GM12891 (cell line): ENCODE measurements at places on chromosomes 16 and 17.
A peak's percentile ranks its signal among the peaks of the same experiment; 100 is the strongest.

GRCh38 chr17:66474258-66474657 is 171.8 kb downstream of the PRKCA start:
- no peak for DNase-seq

- peak; percentile 95 for DNase-seq
Measured at GRCh38 chr16:1408171-1408837, 6.2 kb downstream of the UNKL start.

- no peak for DNase-seq
Measured at GRCh38 chr17:28524476-28525424, 18.6 kb downstream of the FOXN1 start.

GRCh38 chr17:63542942-63543821 is 7.1 kb upstream of the DCAF7 start:
- no peak for DNase-seq

DNA sequence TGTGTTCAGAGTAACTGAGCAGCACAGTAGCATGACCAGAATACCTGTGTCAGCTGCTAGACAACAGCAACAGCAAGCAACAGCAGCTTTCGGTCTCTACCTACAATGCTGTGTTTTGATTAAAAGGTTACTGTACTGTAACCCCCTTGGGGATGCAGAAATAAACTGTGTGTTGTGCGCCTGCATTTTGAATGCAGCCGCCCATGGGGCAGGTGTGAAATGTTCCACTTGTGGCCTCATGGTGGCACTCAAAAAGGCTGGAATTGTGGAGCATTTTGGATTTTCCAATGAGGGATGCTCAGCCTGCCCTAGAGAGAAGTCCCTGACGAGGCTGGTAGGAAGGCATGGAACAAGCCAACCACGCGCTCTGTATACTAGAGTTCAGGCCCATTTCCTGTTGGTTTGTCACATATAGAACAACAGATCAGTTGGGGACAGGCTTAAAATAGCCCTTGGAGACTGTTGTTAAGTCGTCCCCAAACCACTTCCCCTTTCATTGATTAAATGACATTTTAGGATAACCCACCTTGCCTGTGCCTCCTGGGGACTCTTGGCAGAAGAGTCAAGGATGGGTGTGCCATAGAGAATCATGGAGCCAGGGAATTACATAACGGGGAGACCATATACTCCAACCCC is 27.1 kb downstream of the SCPEP1 start:
- DNase-seq = peak; percentile 35

DNA sequence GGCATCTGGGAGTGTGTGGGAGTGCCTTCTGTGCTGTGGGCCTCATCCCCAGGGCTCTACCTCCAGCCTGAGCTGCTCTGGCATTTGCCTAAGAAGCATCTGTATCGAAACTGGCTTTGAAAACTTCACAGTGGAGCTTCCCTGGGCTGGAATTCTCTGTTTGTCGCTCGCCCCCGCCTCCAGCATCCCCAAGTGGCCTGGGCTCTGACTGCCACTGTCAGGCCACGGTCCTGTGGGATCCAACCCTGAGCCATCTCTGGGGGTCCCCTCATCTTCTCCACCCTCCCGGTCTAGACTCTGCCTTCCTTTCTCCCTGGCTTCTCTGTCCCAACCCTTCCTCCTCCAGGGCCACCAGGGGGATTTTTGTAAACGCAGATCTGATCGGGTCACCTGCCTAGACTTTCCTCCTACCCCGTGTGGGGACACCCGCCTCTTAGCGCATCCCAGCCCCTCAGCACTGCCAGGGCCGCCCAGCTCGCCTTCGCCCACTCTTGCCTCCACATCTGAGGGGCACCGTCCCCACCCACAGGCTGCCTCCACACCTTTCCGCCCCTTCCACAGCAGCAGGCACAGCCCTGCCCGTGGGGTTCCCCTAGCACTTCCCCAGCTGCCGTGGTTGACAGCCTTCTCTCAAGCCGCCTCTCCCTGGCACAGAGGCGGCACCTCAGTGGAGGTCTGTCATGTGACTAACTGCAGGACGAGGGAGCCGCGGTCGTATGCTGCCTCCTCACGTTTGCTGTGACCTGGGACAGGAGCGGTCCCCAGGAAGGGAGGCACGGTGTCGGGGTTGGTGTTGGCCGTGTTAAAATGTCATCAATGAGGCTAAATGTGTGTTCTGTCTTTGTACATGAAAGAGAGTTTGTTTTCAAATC is 12.0 kb downstream of the TBC1D24 start:
- DNase-seq = peak; percentile 86

DNA sequence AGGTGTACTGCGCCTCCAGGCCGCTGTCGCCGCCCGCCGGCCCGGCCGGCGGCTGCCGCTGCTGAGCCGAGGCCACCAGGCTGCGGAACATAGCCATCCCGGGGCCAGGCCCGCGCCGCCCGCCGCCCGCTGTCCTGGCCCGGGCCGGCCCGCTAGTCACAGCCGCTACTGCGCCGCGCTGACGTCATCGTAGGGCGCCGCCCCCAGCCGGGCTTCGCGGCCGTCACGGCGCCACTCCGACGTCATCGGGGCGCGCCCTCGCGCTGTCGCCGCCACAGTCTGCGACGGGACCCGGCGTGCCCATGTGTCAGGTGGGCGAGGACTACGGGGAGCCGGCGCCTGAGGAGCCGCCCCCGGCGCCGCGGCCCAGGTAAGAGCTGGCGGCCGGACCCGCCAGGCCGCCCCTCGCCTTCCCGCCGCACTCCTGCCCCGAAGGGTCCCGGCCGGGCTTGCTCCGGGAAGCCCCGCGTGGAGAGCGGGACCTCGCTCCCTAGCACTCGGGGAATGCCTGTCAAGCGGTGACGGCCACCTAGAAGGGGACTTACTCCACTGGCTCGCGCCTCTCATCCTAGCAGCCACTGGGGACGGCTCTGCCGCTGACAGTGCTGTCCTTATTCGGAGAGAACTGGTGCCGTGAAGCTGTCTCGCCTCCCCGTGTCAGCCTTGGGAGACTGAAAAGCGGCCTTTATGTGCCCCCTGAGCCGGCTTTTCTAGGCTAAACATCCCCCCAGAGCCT is at the start of the genes CTU2 and RNF166:
Gene CTU2 (plus strand): TSS at position 275 of the 736 bp plus-strand sequence. CDS start 28 bp downstream, at position 303.
Gene RNF166 (minus strand): TSS at position 180 of the 736 bp plus-strand sequence. CDS start 83 bp downstream, at position 97.
- DNase-seq = peak; percentile 100
